ENCODE measurements at places on chromosomes 7 and 10. TPM values are rescaled to one million over a fixed set of nuclear protein-coding genes. Genes with fewer than 3 reads are reported as not detected.

DNA sequence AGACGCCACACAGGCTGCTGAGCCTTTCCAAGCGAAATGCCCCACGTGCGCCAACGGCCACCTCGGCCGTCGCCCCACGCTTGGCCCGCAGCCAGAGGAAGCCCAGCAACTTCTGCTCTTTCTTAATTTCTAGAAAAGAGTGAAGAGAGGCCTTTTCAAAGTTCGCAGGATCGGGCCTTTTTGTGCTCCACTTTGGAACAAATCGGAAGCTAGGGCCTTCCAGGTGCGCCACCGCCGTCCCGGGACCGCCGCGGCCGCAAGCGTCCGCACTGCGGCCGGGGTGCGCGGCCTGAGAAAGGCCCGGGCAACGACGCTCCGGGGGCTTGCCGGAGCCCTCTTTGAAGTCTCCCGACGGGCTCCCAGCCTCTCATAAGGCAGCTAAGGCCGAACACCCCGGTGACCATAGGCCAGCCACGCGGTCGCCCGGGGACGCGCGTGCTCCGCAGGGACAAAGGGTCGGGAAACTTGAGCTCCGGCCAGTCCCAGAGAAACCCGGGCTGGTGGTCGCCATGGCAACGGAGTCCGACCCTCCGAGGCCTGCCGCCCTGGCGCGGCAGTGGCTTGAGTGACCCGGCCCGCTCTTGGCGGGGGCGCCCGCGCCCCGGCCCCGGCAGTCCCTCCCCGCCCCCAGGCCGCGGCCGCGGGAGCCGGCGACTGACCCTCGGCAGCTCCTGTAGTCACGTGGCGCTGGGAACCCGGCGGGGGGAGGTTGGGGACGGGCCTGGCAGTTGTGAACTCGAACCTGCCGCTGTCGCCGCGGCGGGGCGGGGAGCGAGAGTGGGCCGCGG lies at the start of gene REPIN1:
Gene REPIN1 (plus strand): TSS at position 727 of the 788 bp plus-strand sequence. CDS start 890 bp downstream, outside the sequence.
- H3K27ac ChIP-seq: peak within 1 kb of the TSS; percentile 97
- no peaks in the 10 kb centered on the region for H3K27me3 ChIP-seq
- peaks cover 15% of the 10 kb centered on the region for H3K36me3 ChIP-seq
- peak within 1 kb of the TSS; percentile 94 for H3K4me3 ChIP-seq
- peak; percentile 87 for DNase-seq

DNA sequence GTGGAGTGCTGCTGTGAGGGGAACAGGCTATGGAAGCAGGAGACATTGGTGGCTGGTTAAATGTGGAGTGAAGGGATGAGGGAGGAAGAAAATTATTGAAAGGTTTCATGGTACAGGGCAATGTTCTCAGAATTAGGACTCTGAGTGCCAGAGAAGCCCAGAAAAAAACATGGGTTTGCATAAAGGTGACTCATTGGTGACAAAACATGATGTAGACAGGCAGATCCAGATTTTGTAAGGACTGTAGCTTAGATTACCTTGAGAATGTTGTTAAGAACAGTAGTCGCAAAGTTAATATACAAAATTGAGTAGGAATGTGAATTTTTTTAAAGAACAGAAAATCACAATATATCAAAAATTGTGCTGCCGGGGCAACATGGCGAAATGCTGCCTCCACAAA lies 134.9 kb upstream of the ZNF438 start:
- no peak overlapping the region for H3K4me3 ChIP-seq
- H3K36me3 ChIP-seq: peaks cover 15% of the 10 kb centered on the region
- H3K27me3 ChIP-seq: peaks cover 1% of the 10 kb centered on the region
- no peak for DNase-seq
- no peak overlapping the region for H3K27ac ChIP-seq

DNA sequence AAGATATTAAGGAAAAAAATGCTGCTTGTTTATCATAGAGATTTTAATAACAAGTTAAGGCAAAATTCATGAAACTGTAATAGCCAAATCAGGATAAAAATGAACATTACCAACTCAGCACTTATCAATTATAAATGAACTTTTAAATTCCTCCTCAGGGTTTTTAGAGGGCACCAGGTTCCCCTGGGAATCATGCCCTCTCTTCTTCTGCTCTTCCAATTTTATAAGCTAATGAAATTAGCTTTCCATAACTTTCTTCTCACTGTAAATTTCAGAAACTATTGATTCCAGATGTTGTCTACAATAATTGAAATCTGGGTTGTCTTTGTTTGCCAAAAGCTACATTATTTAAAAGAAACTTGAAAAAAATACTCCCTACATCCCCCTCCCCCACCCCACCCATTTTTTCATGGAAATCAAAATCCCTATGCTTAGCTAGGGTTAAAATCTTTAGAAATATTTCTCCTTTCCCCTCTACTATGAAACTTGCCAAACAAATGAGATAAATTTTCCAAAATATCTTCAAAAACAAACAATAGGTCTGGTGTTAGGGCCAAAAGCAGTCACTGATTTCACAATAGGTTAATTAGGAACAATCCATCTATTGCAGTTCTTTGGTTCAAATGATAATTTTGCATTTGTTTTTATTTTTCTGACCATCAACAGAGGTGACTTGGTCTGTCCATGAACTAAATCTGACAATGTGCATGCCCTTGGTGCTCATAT lies 187.7 kb downstream of the DOCK4 start:
- no peak for DNase-seq
- H3K4me3 ChIP-seq: no peak overlapping the region
- no peaks in the 10 kb centered on the region for H3K4me1 ChIP-seq

GRCh38 chr10:105128111-105128510 lies 487.0 kb downstream of the SORCS3 start:
- DNase-seq: no peak
- no peak overlapping the region for H3K4me3 ChIP-seq
- H3K36me3 ChIP-seq: no peaks in the 10 kb centered on the region
- H3K27ac ChIP-seq: no peak overlapping the region
- no peaks in the 10 kb centered on the region for H3K4me1 ChIP-seq

DNA sequence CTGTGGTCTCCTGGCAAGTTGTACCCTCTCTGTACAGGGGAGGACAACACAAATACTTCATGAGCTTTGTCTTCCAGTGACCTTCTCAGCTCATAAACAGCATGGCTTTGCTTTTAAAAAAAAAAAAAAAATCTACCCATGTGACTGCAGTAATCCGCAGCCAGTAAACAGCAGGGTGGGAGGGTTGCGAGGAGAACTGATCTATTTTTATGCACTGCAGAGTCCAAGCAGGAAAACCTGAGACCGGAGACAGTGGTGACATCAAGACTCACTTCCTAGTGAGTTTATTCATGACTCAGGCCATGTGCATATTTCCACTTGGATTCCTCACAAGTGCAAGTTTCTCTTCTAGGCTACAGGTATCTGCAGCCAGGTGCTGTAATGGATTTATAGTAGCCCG lies 127.9 kb downstream of the NRF1 start:
- H3K27me3 ChIP-seq: no peaks in the 10 kb centered on the region
- no peak overlapping the region for H3K4me3 ChIP-seq
- no peak for DNase-seq
- peaks cover 18% of the 10 kb centered on the region for H3K36me3 ChIP-seq
- no peak overlapping the region for H3K27ac ChIP-seq

GRCh38 chr7:139663608-139664177 lies 114.1 kb downstream of the HIPK2 start:
- peaks cover 32% of the 10 kb centered on the region for H3K4me1 ChIP-seq
- DNase-seq: no peak
- no peak overlapping the region for H3K27ac ChIP-seq
- peak overlapping the region; percentile 49 for H3K4me3 ChIP-seq
- no peaks in the 10 kb centered on the region for H3K36me3 ChIP-seq

PGAM2 gene
- not detected for polyA plus RNA-seq

NXPH1 gene
- polyA plus RNA-seq: not detected

UTF1 gene
- polyA plus RNA-seq: not detected

CNPY1 gene
- not detected for polyA plus RNA-seq

Data from naive thymus-derived CD8-positive, alpha-beta T cell (primary cell).